Choroid plexus epithelial cell (primary cell): ENCODE measurements at places on chromosomes 3 and 15.

GRCh38 chr3:127137113-127137512, 55.8 kb upstream of the PRR23E start:
- no peak for DNase-seq

DNA sequence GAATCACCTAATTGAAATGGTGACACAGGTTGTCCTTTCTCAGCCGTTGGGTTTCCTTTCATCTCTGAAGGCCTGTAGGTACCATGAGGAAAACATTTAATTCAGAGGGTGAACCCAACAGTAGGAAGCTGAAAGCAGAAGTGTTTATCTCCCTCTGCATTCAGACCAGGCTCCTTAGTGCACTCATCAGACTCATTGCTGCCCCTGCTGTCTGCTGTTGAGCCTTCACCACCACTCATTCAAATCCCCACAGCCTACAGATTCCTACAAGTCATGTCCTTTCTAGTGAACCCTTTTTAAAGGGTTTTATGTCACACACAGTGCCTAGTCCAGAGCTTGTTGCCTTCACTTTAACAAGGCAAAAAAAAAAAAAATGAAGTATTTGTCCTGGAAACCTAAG, 13.4 kb downstream of the WDR48 start:
- peak; percentile 77 for DNase-seq

DNA sequence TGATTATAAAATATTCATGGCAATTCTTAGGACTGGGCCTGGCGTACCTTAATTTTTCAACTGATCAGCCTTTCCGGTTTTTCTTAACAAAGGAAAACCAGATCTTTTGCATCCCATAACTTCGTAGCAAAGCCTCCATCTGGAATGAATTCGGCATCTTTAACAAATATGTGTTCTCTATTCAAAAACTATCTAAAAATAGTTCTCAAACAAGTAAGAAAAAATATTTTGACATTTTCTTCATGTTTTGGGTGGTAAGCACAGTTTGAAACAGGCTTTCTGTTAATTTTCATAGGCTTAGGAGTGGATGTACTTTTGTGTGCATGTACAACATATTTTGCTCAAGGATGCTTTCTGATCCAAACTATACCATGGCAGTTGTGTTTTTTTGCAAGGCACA, 55.1 kb downstream of the RBMS3 start:
- peak; percentile 42 for DNase-seq

GRCh38 chr3:23455775-23456174, 252.6 kb downstream of the UBE2E2 start:
- peak; percentile 91 for DNase-seq

DNA sequence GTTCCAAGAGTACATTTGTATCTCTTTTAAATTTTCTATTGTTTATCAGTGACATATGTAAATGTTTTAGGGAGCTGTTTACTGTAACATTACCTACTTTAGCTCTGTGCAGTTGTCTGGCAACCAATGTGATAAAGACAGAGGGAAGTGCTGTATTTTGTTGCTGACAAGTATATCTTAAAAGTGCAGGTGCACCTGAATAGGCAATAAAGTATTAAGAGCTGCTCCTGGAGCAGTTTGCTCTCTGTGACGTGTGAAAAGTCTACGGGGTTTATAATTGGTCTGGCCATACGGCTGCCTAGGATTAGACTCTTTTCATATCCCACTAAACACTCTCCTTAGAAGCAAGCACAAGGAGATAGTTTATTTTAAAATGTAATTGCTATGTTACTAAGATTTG, 178.3 kb downstream of the IGF1R start:
- no peak for DNase-seq

- DNase-seq, result peak; percentile 68
Observed at GRCh38 chr15:57150066-57150865, 226.0 kb upstream of the CGNL1 start.
